ENCODE measurements at places on chromosomes 5 and 9.

- DNase-seq = no peak
These were observed 289.4 kb downstream of the EFNA5 start for GRCh38 chr5:107381189-107381856.

- DNase-seq = no peak
These were observed 45.4 kb upstream of the FBXW11 start for GRCh38 chr5:172051643-172052339.

DNA sequence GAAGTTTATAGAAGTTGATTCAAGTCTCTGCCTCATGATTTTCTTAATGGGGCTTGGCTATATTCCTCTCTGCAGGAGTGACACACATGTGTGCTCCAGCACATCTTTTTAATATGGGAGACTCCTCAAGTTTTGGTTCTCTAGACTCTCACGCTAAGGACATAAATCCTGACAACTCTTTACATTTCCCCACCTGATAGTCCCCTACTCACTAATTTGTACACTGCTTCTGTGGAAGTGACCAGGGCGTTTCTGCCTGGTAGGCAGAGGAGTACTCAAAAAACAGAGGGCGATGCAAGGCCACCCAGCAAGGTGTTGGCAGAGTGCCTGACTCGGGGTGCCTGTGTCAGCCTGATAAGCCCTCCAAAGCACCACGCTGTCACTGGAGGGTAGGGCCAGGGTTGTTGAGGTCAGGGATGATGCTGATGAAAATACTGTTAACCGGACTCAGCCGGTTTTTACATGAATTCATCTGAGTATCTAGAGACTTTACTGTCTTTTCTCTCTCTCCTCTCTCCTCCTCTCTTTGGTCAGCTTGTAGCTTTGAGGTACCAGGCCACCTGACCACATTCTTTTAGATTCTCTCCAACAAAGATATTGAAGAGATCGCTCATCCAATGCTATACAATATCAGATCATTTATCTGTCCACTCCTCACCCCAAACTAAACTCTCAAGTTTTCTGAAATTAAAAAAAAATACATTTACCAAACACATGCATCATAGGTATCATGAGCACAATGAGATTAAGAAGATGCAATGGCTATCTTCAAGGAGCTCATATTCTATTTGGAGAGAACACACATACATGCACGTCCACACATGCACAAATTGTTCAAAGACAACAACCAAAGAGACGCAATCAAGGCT is 205.2 kb downstream of the PIK3R1 start:
- DNase-seq = no peak

DNA sequence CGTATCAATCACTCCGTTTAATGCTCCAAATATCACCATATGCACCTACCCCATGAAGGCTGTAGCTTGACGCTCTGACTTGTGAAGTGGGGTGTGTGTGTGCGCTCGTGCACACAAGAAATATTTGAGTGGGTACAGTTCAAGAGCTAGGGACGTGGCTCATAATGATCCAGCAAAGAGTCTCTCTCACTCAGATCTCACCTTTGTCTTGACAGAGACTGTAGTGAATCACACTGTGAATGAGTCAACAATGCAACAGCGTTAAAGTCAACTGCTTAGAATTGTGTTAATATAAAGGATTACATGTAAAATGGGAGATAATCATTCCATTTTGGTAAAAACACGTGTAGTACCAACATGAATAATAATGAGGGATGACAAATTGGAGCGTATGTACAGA is 119.4 kb downstream of the MED27 start:
- no peak for DNase-seq

DNA sequence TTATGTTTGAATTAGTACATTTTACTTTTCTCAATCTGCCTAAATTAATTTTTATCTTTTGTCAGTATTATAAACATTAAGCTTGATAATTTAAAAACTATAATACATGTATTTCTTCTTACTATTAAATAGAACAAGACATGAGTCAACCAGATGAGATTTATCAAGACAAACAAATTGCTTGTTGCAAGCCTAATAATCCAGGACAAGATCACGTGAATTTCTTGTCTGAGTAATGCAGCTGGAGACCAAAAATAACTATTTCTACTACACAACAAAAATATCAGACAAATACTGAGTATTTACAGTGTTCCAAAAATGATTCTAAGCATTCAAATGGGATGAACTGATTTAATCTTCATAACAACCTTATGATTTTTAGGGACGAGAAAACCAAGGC is 339.1 kb upstream of the PRR16 start:
- DNase-seq = no peak

DNA sequence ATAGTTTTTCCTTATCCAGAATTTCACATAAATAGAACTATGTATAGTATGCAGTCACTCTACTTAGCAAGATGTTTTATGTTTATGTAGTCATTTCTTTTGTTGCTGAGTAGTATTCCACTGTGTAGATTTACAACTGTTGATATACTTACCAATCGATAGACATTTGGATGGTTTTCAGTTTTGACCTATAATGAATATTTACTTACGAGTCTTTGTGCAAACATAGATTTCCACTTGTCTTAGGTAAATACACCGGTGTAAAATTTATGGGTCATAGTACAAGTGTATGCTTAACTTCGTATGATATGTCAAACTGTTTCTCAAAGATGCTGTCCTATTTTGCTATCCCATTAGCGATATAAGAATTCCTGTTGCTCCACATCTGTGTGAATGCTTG is 19.7 kb upstream of the OR2K2 start:
- no peak for DNase-seq

GRCh38 chr9:115296831-115297565 is 179.0 kb upstream of the TNC start:
- DNase-seq = no peak

DNA sequence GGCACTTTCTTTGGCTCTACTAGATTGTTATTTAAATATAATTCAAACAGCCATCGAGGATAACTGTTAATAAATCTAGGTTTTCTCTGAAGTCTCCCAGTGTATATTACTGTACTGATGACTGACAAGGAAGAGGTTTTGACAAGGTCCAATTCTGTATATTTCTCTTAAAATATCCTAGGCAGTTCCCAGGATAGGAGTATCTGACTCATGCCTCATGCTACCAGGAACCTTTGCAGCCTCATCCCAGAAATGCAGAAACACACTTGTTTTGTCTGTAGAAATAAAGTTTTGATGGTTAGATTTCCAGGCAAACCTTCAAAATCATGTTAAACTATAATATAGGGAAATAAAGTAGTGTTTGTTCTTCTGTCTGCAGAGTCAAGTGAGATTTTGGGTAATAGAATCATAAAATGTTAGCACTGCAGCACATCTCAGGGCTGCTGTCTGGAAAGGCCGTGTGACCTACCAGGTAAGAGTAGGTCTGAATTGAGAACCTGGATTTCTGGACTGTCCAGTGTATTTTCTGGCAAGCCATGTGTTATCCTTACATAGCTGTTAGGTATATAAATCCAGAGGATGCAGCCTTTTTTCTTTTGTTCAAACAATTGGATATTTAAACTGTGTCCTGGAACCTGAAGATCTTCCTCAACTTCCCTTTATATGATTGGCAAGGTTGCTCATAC is 8.3 kb downstream of the UBE2D2 start:
- DNase-seq = no peak

- DNase-seq = no peak
These were observed 616.3 kb upstream of the KLF4 start for GRCh38 chr9:108105885-108106284.

DNA sequence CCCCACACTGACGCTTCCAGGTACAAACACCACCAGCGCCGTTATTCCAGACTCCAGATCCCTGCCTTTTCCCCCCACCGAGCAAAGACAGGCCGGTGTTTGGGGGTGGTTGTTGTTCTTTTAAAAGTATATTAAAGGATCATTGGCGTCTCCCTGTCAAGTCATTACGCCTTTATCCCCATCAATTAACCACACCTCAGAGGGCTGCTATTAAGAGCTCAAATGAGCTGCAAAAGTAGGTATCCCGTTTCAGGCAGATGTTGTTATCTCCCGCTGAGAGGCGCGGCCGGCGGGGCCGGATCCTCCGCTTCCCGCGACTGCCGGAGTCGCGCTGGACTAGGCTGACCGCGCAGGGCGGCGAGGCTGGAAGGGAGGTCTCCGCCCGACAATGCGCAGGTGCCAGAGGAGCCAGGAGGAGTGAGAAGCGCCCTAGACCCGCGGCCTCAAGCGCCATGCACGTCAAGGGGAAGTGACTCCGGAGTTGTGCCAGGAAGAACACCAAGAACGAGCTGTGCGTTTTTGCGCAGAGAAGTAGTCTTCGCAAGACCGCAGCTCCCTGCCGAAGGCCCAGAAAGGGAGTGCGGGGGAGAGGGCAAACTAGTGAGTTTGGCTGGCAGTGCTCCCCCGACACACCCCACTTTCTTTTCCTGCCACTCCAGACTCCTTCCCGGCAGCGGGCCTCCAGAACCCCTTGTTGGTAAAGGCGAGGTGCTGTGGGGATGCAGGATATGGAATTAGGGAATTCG is 8.2 kb downstream of the NR2F1-AS1 start:
- no peak for DNase-seq

DNA sequence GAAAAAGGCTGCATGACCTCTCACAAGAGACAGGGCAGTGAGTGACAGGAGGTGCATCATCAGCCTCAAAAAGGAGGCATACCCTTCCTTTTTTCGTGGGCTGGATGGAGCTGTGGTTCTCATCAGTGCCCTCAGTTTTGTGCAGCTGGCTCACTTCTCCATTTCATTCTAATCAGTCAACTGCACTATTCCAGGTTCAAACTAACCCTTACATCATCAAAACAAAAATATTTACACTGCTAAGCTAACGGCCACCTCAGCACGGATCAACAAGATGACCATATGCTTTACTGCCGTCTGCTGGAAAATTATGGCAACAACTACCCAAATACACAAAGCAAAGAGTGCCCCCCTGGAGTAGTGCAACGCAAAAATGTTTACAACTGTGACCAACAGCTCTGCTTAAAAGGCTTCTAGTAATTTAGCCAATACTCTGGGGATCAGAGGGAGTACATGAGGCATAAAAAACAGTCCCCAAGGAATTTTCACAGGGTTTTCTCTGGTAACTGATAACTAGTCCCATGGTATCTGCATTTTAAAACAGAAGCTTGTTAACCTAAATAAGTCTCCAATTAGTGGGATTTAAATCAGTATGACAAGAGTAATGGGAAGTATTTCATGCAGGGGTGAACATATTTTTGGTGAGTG is 10.8 kb downstream of the KCNV2 start:
- no peak for DNase-seq

- DNase-seq = no peak
These were observed 4.3 kb downstream of the CACFD1 start for GRCh38 chr9:133463864-133464615.

DNA sequence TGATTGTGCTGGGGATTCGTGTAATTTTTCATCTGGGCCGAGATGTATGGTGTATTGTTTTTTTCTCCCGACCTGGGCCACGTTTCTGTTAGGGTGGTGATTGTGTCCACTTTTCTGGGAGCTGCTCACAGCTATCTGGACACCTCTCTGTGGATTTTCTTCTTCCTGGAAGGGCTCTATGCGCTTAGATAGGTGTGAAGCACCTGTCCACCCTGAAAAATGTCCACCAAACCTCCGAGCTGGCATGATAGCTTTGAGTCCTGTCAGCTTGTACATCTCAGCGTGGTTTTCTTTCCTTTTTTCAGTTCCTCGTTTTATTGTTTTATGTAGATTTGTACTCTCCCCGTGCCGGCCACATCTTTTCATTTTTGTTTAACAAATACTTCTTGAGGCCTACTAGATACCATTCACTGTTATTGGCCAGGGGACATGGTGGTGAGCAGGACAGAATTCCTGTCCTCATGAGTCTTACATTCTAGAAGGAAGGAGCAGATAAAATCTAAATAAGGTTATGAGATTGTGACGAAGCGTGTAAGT is 1.1 kb downstream of the UGCG start:
- no peak for DNase-seq

GRCh38 chr9:69874301-69875060 is 53.9 kb downstream of the CFAP95 start:
- no peak for DNase-seq

- no peak for DNase-seq
These were observed 32.0 kb downstream of the XRCC4 start for GRCh38 chr5:83109380-83109779.

DNA sequence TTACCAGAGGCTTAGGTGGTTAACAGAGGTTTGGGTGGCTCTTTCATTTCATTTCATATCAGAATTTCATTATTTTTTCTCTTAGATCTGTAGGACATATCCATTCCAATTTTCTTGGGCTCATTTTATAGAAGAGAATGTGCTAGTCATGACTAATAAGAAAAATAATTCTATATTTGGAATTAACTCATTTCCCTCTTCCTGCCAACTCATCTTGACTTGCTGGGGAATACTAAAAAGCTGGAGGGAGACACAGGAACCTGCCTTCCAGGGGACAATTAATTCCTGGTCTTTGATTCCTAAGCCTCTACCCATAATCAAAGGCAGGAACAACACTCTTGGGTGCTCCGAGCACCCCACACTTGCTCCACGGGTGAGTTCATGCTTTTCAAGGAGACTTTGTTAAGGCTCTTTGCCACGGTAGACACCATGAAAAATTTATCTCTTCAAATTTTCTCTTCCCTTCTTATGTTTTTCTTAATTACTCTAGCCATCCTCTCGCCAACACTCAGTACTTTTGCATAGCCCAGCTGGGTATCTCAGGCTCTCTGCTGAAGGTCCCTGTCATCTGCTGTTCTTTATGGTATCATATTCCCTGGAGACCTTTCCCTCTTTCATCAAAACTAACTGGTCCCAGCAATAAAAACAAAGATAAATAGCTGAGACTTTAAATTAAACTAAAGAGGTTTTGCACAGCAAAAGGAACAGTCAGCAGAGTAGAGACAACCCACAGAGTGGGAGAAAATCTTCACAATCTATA is 273.9 kb downstream of the NPR3 start:
- DNase-seq = no peak

DNA sequence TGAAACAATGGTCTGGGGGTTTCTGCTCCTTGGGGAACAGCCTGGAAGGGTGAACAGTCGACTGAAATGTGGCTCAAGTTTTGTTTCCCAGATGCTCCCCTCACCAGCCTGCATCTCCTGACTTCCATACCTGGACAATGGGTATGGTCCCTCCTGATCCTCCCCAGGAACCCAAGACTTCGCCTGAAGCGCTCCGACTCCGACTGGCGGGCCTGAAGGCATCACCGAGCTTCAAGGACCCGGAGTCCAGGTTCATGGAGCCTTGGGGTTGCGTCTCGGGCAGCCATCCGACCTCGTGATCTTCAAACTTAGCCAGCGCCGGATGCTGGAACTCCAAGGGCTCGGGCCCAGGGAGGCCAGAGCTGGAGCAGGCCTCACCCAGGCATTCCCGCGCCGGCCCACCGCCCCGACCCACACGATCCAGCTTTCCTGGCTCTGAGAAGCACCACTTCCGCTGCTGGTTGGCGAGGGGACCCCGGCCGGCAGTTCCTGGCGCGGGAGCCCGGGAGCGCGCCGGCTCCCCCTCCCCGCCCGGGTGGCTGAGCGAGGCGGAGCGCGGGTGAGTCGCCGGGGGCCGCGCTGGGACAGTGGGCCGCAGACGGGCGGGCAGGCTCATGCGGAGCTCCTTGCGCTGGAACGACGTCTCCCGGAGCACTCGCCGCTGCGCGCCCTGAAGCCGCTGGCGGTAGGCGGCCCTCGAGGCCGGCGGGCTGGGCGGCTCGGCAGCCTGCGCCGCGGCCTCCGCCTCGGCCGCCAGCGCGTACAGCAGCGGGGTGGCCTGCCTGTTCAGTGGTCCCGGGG is 5.2 kb downstream of the SHROOM1 start:
- no peak for DNase-seq

All from activated CD4-positive, alpha-beta T cell treated with anti-CD3 and anti-CD28 coated beads for 1 hour (primary cell).